ENCODE measurements at places on chromosomes 1 and 21. TPM values are rescaled to one million over a fixed set of nuclear protein-coding genes. Genes with fewer than 3 reads are reported as not detected.
A peak's percentile ranks its signal among the peaks of the same experiment; 100 is the strongest.

Gene MROH9
- not detected for total RNA-seq

Gene TNFRSF25
- total RNA-seq: 106 TPM

Gene C8B
- total RNA-seq: not detected

Gene LIN28A
- not detected for total RNA-seq

Gene CLEC20A
- not detected for total RNA-seq

Gene TMPRSS3
- 8.4 TPM for total RNA-seq

Gene MRPL55
- 68.8 TPM for total RNA-seq

Gene SPRR2B
- not detected for total RNA-seq

Gene SYT2
- not detected for total RNA-seq

Gene CNTN2
- total RNA-seq: not detected

Gene ANKRD65
- not detected for total RNA-seq

Gene ANKRD35
- total RNA-seq: 0.14 TPM

Gene ICOSLG
- total RNA-seq: 0.56 TPM

Gene CGN
- total RNA-seq: 1.8 TPM

Gene KCNN3
- 0.08 TPM for total RNA-seq

Gene FAM3B
- not detected for total RNA-seq

DNA sequence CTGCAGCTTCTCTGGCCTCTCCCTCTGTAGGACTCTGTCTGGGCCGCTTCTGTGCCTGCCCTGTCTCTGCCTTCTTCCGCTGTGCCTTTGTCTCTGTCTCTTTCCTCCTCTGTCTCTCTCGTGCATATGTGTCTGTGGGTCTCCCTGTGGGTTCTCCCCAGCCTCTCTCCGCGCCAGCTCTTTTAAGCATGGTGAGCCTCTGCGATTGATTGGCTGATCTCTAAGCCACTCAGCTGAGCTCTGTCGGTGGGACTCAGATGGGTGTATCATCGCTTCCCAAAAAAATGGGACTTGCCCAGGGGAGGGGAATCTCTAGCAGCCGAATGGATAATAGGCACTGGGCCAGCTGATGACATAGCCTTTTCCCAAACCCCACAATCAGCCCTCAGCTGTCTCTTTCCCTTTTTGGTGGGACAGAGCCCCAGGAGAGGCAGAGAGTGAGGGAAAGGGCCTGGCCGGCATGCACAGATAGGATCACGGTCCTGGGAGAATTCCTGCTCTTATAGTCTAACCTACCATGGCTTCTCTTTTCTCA lies at the start of gene ADAMTS4:
ADAMTS4 (minus strand) TSS at position 158 of the 535 bp plus-strand sequence. CDS start 427 bp downstream, outside the sequence.
- peak; percentile 15 for DNase-seq

DNA sequence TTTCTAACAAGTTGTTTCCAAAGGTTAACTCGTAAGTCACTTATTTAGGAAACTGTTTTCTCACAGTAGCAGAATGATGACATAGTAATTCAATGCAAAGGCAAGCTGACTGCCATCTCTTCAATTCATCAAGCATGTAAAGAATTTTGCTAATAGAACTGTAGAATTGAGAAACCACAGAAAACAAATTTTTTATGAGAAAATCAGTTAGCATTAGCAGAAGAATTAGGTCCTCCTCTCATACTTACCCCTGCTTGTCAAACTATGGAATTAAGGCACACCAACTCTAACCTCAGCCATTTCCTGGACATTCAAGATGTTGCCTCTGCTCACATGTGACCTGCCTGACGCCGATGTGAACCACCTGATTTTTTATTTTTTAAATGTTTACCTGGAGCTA lies 115.2 kb downstream of the LRRC40 start:
- DNase-seq: no peak

GRCh38 chr1:31583995-31584868 lies 7.9 kb downstream of the TINAGL1 start:
- no peak for DNase-seq

- DNase-seq: no peak
Observed at GRCh38 chr1:78088015-78088414, 42.2 kb downstream of the GIPC2 start.

- no peak for DNase-seq
Observed at GRCh38 chr1:222370081-222370912, 177.6 kb downstream of the HHIPL2 start.

DNA sequence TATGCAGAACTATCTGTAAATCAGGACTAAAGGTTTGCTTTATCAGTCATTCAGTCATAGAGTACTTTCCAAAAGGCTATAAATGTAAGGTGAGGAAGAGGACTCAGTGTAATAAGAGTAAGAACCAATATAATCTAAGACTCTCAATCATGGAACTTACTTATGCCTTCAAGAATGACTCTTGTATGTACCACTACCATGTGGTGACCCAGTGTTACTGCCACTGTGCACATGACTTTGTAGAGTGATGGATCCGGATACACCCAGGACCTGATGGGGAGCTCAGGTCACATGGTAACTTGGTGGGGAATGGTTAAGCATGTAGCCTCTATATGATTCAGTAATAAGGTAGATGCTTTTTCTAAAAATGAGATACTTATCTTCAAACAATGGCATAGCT lies 2099.8 kb downstream of the MRPL39 start:
- DNase-seq: no peak

DNA sequence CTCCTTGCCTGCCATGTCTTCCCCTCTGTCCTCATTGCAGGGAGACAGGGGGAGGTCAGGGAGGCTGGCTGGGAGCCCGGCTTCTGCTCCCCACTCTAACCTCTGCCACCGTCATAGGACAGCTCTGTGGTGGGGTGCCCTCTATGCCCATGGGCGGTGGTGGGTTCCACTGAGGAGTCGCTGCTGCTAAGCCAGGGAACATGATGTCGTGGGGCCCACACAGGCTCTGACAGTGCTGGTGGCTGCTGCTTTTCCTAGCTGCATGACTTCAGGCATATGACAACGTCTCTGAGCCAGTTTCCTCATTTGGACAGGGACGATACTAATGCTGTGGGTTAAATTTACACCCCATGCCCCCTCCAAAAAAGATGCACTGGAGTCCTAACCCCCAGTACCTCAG lies 14.7 kb downstream of the KCNA10 start:
- no peak for DNase-seq

DNA sequence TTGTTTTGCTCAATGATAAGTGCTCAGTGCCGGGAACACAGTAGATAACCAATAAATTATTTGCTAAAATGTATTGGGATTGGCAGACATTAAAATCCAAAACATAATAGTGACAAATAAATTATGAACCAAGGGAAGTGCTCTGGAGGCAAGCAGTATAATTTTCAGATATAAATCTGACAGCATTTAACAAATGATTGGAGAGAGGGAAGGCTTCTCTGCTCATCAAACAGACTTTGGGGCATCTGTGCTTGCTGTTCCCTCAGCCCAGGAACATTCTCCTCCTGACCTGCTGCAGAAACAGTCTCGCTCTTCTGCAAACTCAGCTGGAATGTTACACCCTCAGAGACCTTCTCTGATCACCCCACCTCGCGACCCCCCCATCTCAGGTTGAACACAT lies 2.2 kb downstream of the CD46 start:
- DNase-seq: no peak

GRCh38 chr21:41672543-41672915 lies 94.3 kb downstream of the RIPK4 start:
- no peak for DNase-seq

DNA sequence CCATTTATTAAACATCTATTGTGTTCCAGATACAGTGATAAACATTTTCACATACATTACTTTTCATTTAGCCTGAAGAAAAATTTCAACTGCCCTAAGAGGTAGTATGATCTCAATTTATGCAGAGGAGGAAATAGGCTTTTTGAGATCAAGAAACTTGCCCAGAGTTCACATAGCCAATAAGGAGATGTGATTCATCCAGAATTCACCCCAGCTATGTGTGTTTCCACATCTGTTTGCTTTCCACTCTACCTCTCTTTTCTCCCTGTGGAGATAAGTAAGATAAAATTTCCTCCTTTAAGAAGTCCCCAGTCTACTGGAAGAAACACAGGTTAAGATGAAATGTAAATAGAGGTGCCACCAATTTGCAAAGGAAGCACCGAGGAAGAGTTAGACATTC lies 199.7 kb upstream of the C8B start:
- no peak for DNase-seq

DNA sequence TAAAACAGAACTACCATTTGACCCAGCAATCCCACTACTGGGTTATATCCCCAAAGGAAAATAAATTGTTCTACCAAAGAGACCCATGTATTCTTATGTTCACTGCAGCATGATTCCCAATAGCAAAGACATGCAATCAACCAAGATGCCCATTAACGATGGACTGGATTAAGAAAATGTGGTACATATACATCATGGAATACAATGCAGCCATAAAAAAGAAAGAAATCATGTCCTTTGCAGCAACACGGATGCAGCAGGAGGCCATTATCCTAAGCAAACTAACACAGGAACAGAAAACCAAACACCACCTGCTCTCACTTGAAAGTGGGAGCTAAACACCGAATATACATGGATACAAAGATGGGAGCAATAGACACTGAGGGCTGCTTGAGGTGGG lies 44.2 kb downstream of the SLC35D1 start:
- no peak for DNase-seq

DNA sequence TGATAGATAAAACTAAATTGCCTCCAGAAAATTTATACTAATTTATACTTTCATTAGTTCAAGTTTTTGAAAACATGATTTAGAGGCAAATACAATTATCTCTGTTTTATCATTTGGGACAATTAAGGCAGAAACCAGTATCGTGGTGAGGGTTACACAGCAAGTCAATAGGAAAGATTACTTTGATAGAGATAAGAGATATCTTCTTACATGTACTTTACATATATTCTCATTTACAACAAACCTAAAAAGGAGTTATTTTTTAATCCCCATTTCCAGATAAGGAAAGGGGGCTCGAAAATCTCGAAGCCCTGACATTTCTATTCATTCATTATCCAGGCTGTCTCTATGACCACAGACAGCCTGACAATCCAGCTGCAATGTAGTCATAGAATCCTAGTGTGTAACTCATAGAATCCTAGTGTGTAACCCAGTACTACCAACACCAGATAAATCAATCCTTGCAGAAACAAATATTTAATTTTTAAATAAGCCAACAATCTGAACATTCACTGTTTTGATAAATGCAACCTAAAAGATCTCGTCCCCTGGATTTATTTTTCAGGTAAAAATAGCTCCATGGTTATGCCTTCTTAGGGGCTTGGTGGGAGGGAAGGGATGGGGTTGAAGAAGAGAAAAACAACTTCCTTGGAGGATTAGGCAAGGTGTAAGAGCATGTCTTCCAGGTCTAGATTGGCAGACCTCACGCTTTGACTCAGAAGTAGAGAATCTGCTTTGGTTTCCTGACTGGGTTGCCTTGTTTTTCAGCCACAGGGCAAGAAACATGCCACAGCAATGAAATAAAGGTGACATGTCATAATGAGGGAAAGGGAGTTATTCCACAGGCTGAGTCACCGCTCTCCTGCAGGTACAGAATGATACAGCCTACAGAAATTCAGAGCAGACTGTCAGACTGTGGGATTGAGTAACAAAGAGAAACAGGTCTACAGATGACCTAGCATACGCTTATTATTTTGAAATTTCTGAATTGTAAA lies 45.6 kb downstream of the IRF2BP2 start:
- DNase-seq: no peak

DNA sequence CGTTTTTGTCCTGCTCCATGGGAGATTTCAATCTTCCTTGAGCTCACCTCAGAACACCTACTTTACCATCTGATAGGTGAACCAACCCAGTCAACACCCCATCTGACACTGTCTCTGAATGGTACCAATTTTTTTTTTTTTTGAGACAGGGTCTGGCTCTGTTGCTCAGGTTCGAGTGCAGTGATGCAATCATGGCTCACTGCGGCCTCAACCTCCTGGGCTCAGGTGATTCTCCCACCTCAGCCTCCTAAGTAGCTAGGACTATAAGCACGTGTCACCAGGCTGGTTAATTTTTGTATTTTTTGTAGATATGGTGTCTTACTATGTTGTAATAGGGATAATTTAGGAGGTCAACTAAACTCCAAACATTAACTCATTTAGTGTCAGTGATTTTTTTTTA lies 36.3 kb downstream of the SPRTN start:
- no peak for DNase-seq

GRCh38 chr21:37001441-37001840 lies 5.1 kb upstream of the RIPPLY3 start:
- no peak for DNase-seq

GRCh38 chr1:198481661-198482060 lies 58.8 kb downstream of the ATP6V1G3 start:
- no peak for DNase-seq

DNA sequence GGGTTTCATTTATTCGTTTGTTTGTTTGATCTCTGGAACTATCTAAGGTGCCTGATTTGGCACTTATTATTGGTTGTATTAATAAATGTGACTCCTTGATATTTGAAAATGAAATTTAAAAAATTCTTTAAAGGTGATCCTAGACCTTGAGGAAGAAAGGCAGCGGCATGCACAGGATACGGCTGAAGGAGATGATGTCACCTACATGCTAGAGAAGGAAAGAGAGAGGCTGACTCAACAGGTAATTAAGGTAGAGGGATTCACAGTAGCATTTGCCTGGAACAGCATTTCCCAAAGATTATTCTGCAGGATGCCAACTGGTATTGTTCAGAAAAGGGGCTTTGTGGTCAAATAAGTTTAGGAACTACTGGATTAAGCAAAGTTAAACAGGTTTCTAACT lies 54.4 kb upstream of the WNT2B start:
- DNase-seq: no peak

GRCh38 chr1:179921472-179921871 lies 33.1 kb upstream of the CEP350 start:
- DNase-seq: no peak

GRCh38 chr1:30414086-30414850 lies 309.1 kb downstream of the MATN1 start:
- no peak for DNase-seq

DNA sequence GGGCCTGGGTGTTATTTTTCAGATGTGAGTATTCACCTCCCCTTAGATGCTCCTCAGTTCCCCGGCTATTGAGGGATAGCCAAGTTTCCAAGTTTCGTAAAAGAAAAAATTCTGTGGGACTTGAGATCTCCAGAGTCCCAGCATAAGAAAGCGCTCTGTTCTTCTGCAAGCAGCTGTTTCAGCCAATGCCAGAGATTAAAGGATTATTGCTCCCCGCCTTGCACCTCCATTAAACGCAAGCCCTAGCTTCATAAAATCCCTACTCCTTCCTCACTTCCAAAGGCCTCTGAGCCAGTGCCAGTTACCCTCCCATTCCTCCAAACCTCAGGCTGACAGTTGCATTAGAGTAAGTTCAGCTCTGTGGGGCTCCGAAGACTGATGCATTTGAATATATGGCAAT lies 56.4 kb downstream of the CHIA start:
- no peak for DNase-seq

Data from natural killer cell treated with Interleukin-12 subunit alpha and Interleukin-12 subunit beta and Interleukin-15 and Interleukin-18, amount 100 ng/mL, for 72 hours (primary cell).